ENCODE measurements at places on chromosomes 7 and 10. TPM values are rescaled to one million over a fixed set of nuclear protein-coding genes. Genes with fewer than 3 reads are reported as not detected.

- no peak overlapping the region for H3K4me3 ChIP-seq
- no peaks in the 10 kb centered on the region for H3K36me3 ChIP-seq
- no peak for DNase-seq
These were observed 102.4 kb upstream of the FRMD4A start for GRCh38 chr10:14433147-14433546.

GRCh38 chr7:39321909-39322498 is 244.2 kb upstream of the YAE1 start:
- no peaks in the 10 kb centered on the region for H3K27me3 ChIP-seq
- peaks cover 4% of the 10 kb centered on the region for H3K36me3 ChIP-seq
- H3K4me1 ChIP-seq: no peaks in the 10 kb centered on the region
- no peak overlapping the region for H3K4me3 ChIP-seq
- no peak overlapping the region for H3K27ac ChIP-seq
- DNase-seq: no peak

GRCh38 chr7:7867846-7868571 is 100.6 kb upstream of the GLCCI1 start:
- H3K4me3 ChIP-seq: no peak overlapping the region
- H3K27ac ChIP-seq: no peak overlapping the region
- no peak for DNase-seq
- no peaks in the 10 kb centered on the region for H3K36me3 ChIP-seq
- no peaks in the 10 kb centered on the region for H3K4me1 ChIP-seq
- no peaks in the 10 kb centered on the region for H3K27me3 ChIP-seq

- no peaks in the 10 kb centered on the region for H3K4me1 ChIP-seq
- no peaks in the 10 kb centered on the region for H3K36me3 ChIP-seq
- no peak overlapping the region for H3K27ac ChIP-seq
- H3K27me3 ChIP-seq: peaks cover 48% of the 10 kb centered on the region
- DNase-seq: no peak
These were observed 21.8 kb downstream of the FOXL3 start for GRCh38 chr7:311796-312195.

DNA sequence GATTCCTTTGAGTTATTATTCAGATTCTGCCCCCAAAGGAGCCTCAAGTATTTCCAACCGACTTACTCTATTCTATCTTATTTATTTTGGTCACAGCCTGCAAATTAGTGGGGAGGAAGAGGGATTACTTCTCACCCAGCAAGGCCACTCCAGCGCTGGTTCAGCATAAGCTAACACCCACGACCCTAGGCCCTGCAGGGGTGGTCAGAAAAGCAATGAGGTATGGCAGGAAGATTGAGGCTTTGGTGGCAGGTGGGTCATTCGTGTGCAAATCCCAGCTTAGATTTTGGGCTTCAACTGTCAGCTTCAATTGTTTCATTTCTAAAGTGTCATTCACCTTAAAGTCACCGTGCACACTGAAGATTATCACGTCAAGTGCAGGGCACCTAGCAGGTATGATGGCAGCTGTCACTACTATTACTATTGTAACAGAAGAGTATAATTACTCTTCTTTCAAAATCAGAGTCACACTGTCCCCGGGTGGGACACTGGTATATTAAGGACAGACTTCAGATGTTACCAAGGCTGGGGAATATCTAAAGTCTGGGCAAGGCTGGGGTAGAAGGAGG is 48.8 kb upstream of the OPTN start:
- no peak for DNase-seq
- no peak overlapping the region for H3K27ac ChIP-seq
- H3K27me3 ChIP-seq: no peaks in the 10 kb centered on the region
- H3K36me3 ChIP-seq: no peaks in the 10 kb centered on the region
- no peaks in the 10 kb centered on the region for H3K4me1 ChIP-seq

DNA sequence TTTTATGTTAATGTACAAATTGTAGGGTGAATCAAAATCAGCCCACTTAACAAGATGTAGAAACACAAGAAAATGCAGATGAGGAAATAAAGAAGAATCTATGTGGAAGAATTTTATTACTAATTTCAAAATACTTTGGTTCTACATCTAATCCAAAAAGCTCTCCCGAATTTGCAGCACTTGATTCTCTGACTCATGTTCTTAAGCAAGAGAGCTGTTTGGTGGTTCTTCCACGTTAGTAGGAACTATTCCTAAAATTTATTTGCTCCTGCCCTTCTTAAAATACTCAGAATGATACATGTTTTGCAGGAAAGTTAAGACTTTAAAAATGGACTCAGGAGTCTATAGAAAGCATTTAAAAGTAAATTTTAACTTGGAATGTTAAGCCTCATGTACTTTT is 91.8 kb downstream of the ZMYND11 start:
- H3K36me3 ChIP-seq: no peaks in the 10 kb centered on the region
- no peaks in the 10 kb centered on the region for H3K4me1 ChIP-seq

DNA sequence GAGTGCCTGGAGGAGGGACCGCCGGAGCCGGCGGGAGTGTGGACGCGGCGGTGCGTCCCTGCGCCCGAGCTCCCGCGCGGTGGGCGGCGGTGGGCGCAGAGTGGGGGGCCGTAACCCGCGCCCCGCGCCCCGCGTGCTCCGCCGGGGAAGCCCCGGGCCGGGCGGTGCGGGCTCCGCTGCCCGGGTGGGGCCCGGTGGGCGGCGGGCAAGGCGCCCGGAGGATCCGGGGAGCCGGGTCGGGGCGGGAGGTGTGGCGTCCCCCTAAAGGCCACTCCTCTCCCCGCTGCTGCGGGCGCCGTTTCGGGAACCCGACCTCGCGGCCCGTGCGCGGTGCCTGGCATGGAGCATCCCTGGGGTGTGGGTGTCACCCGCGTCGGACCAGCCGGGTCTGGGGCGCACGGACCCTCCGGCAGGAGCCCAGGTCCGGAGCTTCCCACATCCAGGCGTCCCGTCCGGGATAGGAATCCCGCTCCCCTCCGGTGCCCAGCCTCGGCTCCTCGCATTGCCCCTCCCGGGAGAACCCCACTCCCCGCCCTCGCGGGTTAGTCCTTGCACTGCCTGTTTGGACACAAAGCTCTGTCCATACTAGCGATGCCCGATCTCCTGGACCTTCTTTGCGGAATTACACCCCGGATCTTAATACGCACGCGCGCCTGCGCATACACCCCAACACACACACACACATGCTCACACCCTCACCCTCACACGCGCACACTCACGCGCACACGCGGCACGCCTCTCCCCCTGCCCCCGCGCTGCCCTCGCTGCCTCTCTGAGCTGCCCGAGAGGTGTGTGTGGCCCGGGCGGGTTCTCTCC is 723 bp downstream of the MTURN start:
- DNase-seq: peak; percentile 26
- H3K27me3 ChIP-seq: peaks cover 40% of the 10 kb centered on the region
- H3K4me1 ChIP-seq: peaks cover 6% of the 10 kb centered on the region
- peaks cover 3% of the 10 kb centered on the region for H3K36me3 ChIP-seq

GRCh38 chr10:5658871-5659618 is 7.3 kb downstream of the ASB13 start:
- no peaks in the 10 kb centered on the region for H3K27me3 ChIP-seq
- no peak overlapping the region for H3K27ac ChIP-seq
- no peaks in the 10 kb centered on the region for H3K36me3 ChIP-seq
- H3K4me1 ChIP-seq: peaks cover 45% of the 10 kb centered on the region

The C10orf53 gene
- total RNA-seq: not detected

DNA sequence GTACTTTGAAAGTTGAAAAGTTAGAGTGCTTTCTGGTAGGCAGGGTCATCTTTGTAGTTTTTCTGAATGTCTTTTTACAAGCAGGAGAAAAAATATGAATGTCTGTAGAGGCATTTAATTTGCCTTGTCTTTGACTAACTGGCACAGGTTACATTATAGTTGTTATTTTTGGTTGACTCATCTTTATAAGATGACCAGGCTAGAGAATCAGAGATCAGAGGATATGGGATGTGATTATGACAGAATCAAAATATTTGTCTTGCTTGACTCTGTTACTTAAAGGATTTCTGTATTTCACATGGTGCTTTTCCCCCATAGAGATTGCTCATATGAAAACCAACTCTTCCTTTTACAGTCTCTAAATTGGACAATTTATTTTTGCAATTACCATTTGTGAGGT is 2.4 kb downstream of the ZMYND11 start:
- no peak overlapping the region for H3K27ac ChIP-seq
- peak overlapping the region; percentile 94 for H3K4me3 ChIP-seq
- H3K27me3 ChIP-seq: no peaks in the 10 kb centered on the region
- peaks cover 34% of the 10 kb centered on the region for H3K4me1 ChIP-seq
